Mesenteric fat pad (tissue), 1 donor: ENCODE measurements at places on chromosomes 2 and 18. TPM values are rescaled to one million over a fixed set of nuclear protein-coding genes. Genes with fewer than 3 reads are reported as not detected.

The PTPN4 gene
- 45.9 TPM for total RNA-seq

The CROCC2 gene
- total RNA-seq: not detected

The ANO7 gene
- total RNA-seq: 1.7 TPM

The IL1R2 gene
- total RNA-seq: 101 TPM

The UGT1A5 gene
- not detected for total RNA-seq

The SEMA4F gene
- total RNA-seq: 6.6 TPM

The SPEG gene
- 4.7 TPM for total RNA-seq

The CABYR gene
- 3.1 TPM for total RNA-seq

The ANKRD62 gene
- total RNA-seq: not detected

The NEU2 gene
- not detected for total RNA-seq

GRCh38 chr2:144523596-144524117 is 3.7 kb upstream of the ZEB2 start:
- no peak for DNase-seq

- no peak for DNase-seq
Measured at GRCh38 chr2:37560241-37560848, 111.1 kb downstream of the CDC42EP3 start.

DNA sequence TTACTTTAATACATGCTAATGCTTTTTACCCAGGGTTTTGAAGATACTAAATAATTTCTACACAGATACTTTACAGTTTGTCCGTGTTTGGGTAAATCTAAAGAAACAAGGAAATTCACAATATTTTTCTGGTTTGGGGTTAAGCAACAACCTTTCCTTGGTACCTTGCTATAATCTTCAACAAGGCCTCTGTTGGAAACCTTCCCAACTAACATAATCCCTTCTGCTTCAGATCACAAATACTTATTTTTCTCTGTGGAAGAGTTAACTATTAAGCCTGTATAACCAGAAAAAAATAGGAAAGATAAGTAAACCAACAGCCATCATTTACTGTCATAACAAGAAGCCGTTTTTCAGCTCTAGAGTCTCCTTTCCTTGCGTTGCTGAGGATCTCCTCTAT is 15.0 kb downstream of the FEZ2 start:
- no peak for DNase-seq

DNA sequence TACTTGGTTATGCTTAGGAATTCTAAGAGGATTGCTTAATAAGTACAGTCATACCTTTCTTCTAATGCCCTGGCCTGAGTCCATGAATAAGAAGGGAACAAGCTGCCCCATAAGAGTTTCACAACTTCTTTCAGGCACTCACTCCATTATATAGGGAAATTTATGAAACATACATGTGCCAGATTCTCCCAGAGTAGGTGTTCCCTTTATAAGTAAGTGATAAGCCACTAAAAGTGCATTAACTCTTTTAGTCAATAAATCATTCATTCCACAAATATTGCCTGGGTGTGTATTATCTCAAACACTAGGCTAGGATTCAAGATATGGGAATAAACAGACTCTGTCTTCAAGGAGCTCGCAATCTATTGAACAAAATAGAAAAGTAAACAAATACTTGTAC is 84.5 kb upstream of the RBBP8 start:
- DNase-seq: no peak

- no peak for DNase-seq
Measured at GRCh38 chr2:8524388-8524787, 157.5 kb upstream of the ID2 start.

GRCh38 chr2:219120082-219120481 is 40.5 kb downstream of the NHEJ1 start:
- DNase-seq: no peak

DNA sequence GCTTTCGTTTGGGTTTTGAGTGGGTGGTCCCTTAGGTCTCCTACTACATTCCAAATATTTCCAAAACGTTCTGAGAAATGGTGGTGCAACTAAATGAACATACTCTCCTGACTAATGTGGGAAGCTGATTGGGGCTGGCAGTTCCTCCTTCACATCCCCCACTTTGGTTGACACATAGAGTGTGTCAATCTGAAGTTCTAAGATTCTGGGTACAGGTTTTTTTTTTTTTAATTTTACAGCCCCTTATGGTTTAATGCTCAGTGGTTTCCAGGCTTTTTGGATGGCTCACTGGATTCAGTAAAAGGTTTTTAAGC is 58.4 kb upstream of the ITGB6 start:
- DNase-seq: no peak

DNA sequence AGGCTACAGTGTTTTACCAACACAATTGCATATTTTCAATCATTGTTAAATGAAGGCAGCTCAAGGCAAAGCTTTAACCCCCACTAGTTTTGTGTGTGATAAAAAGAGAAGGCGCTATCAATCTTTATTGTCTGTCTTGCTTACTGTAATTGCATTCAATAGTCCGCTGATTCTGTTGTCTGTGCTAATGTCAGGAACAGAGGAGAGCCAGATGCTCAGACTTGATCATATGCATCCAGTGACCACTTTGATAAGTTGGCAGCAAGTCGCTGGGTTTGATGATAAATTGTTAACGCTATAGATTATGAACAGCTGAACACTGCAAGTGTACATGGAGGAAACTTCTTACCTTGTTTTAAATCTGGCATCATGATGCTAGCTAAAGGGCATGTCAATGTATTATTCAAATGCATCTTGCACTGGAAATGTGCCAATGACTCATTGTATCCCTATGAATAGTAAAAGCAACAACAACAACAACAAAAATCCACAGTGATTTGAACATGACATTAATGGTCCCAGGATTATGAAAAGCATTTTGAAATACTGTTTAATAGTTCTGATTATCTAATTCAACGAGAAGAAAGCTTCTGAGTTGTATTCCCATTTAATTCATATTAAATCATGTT is 423.5 kb upstream of the FANCL start:
- DNase-seq: no peak

GRCh38 chr2:135664623-135665068 is 77.0 kb upstream of the UBXN4 start:
- no peak for DNase-seq

DNA sequence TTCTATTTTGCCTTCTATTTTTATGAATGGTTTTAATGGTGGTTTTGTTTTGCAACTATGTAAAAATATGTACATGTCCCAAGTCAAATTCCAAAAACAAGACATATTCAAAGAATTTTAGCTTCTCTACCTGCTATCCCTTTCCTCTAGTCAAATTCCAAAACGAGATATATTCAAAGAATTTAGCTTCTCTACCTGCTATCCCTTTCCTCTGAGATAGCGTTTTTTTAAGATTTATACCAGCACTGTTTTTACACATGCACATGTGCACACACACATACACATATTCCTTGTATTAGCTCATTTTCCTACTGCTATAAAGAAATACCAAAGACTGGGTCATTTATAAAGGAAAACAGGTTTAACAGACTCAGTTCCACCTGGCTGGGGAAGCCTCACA is 199.1 kb upstream of the ARL4C start:
- no peak for DNase-seq

DNA sequence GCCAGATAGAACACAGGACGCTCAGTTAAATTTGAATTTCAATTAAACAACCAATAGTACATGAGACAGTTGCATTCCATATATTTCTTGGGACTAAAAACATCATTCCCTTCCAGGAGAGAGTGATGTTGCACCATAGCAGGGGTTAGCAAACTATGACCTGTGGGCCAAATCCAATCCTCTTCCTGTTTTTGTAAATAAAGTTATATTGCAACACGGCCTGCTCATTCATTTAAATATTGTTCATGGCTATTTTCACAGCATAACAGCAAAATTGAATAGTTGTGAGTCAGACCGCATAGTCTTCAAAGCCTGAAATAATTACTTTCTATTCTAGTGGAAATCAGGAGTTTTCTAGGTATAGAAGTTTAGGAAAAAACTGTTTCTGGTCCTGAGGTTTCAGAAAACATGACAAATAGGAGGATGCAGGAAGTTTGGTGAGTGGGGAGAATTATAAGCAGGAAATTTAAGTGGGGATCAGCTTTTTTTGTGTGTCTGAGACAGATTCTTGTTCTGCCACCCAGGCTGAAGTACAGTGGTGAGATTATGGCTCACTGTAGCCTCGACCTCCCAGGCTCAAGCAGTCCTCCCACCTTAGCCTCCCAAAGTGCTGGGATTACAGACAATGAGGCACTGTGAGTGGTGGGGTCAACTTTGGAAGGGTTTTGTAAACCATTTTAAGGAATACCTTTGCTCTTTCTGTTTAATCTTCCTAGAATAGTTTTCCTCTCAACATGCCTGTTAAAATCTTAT is 131.5 kb downstream of the SOCS6 start:
- no peak for DNase-seq

- peak; percentile 96 for DNase-seq
Measured at GRCh38 chr2:30147715-30148610, 1.2 kb downstream of the YPEL5 start.

DNA sequence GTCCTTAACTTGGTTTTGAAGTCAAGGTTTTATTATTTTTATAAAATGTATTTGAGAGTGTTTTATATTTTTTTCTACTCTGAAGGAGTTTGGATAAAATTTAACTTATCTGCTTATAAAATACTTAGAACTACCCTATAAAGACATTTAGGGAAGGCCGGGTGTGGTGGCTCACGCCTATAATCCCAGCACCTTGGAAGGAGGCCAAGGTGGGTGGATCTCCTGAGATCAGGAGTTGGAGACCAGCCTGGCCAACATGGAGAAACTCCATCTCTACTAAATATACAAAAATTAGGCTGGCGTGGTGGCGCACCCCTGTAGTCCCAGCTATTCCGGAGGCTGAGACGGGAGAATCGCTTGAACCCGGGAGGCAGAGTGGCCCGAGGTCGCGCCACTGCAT is 486.4 kb downstream of the DSC3 start:
- DNase-seq: no peak

DNA sequence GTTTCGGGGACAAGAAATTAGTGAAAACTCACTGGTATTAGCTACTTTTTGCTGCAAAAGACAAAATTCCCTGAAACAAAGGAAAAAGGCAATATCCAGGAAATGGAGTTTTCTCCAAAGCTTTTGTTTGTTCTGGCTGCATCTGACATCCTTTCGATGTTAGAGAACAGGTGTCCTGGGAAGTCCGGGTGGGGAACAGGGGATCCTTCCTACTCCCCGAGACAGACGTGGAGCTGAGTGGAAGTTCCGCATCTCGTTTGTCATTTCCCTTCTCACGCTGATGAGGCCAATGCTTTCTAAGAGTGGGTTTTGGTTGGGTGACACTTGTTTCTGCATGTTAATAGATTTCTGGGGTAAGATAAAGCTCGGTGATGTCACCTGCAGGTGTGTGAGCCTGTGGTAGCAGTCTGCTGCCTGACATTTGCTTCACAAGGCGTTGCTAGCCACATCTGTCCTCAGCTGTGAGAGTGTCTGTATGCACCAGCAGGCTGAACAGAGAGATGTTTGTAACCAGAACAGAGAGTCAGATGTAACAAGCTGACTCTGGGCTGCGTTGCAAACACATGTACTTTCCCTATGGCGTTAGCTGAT is 125.9 kb downstream of the ACOXL start:
- DNase-seq: peak; percentile 24

DNA sequence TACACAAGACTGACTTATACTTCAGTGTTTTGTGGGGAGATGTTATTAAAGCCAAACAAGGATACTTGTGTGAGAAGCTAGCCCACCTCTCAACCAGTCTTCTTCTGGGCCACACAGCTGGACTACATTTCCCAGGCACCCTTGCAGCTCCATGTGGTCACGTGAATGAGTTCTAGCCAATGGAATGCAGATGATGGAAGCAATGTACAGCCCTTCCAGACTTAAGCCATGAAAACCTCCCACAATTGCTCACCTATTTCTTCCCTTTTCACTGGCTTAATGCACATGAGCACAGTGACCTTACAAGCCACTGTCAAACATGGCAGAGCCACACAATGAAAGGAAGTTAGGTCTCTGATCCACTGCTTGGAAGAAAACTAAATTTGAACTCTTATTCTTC is 20.4 kb upstream of the FEZ2 start:
- DNase-seq: no peak

GRCh38 chr2:3457524-3458395 is 61.6 kb downstream of the ADI1 start:
- DNase-seq: no peak
